ENCODE measurements at places on chromosomes 13 and 19.

DNA sequence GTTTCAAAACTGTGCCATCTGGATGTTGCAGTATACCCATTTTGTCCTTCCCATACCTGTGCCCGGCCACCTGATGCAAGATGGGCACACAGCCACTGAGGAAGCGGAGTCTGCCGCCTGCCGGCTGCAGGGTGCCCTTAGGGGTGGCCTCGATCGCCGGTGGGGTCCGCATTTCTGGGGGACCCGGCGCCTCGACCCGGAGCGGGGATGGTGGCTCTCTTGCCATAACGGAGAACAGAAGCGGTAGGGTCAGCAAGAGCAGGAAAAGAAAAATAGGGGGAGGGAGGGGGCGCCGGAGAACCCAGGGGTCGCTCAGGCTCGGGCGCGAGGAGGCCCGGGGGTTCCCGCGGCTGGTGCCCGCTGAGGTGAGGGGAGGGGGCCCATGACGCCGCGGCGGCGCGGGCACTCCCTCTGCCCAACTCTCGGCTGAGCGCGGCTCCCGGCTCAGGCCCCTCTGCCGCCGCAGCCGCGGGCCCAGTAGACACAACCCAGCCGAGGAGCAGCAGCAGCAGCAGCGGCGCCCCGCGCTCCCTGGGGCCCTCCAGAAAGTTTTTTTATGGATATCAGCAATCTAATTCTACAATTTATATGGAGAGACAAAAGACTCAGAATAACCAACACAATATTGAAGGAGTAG, 13.8 kb upstream of the CYP4F2 start:
- no peak for DNase-seq

GRCh38 chr19:1057176-1057855, 9.7 kb upstream of the ARHGAP45 start:
- no peak for DNase-seq

DNA sequence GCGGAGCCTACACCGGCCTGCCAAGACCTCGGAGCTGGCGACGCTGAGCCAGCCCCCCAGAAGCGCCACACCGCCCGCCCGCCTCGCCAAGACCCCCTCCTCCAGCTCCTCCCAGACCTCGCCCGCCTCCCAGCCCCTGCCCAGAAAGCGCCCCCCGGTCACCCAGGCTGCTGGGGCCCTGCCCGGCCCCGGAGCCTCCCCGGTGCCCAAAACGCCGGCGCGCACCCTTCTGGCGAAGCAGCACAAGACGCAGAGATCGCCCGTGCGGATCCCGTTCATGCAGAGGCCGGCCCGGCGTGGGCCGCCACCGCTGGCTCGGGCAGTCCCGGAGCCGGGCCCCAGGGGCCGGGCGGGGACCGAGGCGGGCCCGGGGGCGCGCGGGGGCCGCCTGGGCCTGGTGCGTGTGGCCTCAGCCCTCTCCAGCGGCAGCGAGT, 10.2 kb downstream of the C19orf25 start:
- DNase-seq, result no peak

- no peak for DNase-seq
Observed at GRCh38 chr13:44758630-44759383, 182.7 kb upstream of the TSC22D1 start.

GRCh38 chr13:20721454-20722357, 18.2 kb downstream of the IL17D start:
- DNase-seq, result no peak

- DNase-seq, result no peak
Observed at GRCh38 chr13:37599519-37599918, 951 bp upstream of the POSTN start.

DNA sequence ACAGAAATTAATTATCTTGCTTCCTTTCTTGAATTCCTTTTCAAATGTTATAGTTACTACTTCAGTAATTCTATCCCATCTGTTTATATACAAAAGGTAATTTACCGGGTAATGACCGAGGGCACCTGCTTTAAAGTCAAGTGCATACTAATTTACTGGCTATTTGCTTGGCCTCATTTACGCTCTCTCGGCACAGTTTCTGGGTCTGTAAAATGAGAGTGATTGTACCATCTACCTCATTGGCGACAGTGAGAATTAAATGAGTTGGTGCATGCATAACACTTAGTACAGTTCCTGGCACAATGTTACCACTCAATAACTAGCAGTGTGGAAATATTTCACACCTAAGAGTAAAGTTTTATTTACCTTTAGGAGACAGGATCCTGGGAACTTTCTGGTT, 111.6 kb downstream of the GGACT start:
- DNase-seq, result no peak

- DNase-seq, result peak; percentile 84
Observed at GRCh38 chr19:7869910-7870511, 4.2 kb downstream of the PRR36 start.

GRCh38 chr13:103143432-103143831, 77.2 kb upstream of the SLC10A2 start:
- DNase-seq, result no peak

GRCh38 chr19:19111136-19111835, 27.0 kb downstream of the TMEM161A start:
- DNase-seq, result no peak

GRCh38 chr13:113863524-113864272, at the start of gene GAS6:
GAS6 (minus strand) TSS chr13:113864076; CDS start chr13:113863920, 156 bp downstream.
- no peak for DNase-seq

- DNase-seq, result no peak
Observed at GRCh38 chr19:54661846-54662481, 821 bp upstream of the LILRB4 start.

DNA sequence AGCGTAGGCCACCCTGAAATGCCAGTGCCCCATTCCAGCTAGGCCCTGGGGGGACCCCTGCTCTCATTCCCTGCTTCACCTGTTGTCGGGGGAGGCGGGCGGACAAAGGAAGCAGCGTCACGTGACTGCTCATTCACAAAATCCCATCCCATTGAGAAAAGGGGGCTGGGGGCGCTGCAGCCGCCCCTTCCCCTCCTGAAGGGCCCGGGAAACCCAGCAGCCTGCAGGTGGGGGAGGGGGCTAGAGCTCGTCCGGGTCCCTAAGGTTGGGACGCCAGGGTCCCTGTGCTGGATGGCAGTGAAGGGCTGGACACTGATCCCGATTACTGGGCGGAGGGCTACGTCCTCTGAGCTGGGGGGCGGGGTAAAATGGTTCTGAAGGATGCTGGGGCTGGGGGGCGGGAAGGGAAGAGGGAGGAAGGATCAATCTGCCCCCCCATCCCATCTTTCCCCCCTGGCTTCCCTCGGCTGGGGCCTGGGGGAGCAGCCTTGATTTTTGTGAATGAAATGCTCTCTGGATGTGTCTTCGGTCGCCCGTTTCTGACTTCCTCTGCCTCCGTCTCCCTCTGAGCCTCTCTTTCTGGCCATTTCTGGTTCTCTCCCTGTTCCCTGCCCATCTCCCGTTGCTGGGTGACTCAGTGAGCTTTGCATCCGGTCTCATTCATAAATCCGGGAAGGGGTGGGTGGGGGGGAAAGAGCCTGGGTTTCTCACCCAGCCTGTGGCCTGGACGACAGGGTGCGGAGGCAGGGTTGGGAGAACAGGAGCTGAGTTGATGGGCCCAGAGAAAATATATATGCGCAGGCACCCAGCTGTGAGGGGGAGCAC, 816 bp downstream of the SPRED3 start:
- DNase-seq, result no peak

GRCh38 chr13:24308488-24309020, 826 bp upstream of the C1QTNF9 start:
- no peak for DNase-seq

DNA sequence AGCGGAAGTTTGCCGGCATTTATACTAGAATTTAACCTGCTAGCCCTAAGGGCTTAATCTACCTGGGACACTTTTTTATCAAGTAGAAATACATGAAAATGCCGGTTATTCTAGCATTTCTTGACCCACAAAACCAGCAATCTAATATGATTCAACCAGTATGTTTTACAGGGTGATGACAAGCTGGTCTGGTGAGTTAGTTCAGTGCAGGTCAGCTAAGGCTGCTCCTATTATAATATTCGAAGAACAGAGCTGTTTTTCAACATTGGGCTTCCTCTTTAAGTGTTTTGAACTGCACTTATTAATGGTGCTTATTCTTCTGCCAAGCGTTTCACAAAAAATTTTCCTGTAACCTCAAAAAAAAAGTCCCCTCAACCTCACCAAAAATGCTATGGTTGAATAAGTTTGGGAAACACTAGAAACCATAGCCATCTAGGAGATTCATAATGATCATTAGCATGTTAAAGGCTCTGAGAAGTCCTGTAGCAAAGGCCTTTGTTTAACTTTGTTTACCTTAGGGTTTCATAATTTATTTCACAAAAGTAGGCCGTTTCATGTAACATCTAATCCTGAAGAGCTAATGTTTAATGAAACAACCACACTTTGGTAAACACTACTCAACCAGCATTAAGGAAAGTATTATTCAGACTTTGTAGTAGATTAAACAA, 526.6 kb downstream of the KLF12 start:
- no peak for DNase-seq

GRCh38 chr13:86584301-86584700, 785.1 kb upstream of the SLITRK6 start:
- DNase-seq, result no peak

DNA sequence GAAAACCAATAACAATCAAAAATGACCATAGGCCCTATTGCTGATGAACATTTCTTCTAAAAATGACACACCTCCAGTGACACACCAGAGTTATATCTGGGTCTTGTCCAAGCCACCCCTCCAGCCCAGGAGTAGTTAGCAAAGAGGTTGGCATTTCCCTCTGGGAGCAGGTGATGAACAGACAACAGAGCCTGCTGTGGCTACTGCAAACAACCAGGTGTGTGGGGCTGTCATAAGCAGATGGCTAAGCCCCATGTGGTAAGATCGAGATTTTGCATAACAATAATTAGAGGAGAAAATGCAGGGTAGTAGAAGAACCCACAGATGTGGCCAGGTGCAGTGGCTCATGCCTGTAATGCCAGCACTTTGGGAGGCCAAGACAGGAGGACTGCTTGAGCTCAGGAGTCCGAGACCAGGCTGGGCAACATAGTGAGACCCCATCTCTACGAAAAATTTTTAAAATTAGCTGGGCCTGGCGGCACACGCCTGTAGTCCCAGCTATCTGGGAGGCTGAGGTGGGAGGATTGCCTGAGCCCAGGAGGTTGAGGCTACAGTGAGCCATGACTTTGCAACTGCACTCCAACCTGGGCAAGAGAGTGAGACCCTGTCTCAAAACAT, 5.0 kb downstream of the XRCC1 start:
- no peak for DNase-seq

DNA sequence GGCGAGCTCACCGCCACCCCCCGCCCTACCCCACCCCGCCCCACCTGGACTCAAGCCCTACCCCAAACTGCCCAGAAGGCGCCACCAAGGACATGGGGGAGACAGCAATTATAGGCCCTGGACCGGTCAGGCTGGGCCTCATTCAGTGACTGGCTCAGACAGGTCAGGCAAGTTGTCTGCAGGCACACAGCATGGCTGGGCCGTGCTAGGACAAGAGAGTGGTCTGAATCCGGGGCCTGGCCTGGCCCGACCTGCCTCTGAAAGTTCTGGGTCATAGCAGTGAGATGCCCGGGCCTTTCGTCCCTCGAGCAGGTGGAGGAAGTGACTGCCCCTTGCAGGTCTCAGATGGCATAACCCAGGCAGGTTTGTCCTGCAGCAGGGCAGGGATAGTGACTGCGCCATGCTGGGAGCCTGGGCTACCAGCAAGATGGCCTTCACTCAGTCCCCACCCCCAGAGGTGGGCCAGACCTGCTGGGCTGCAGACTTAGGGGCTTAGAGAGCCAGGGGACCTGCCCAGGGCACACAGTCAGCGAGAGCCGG, 21.0 kb downstream of the COMP start:
- DNase-seq, result no peak

GRCh38 chr19:10690341-10690781, 10.9 kb upstream of the QTRT1 start:
- no peak for DNase-seq

DNA sequence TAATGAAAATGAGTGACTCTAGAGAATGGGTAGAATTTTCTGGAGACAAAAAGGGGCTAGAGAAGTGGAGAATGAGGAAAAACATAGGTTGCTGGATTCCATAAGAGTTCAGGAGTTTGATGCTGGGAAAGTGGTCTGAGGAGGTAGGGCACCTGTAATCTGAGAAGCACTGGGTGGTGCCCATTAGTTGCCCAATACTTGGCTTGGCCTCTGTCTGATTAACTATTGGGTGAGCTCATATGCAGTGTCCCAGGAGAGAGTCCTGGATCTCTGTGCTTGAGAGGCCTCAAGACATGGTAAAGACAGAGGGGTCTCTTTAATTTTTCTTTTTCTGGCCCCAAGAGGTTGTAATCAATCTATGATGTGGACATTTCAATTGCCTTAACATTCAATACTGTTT, 390.1 kb downstream of the TDRD3 start:
- no peak for DNase-seq

- no peak for DNase-seq
Observed at GRCh38 chr19:12603714-12604113, 6.9 kb downstream of the ZNF490 start.

DNA sequence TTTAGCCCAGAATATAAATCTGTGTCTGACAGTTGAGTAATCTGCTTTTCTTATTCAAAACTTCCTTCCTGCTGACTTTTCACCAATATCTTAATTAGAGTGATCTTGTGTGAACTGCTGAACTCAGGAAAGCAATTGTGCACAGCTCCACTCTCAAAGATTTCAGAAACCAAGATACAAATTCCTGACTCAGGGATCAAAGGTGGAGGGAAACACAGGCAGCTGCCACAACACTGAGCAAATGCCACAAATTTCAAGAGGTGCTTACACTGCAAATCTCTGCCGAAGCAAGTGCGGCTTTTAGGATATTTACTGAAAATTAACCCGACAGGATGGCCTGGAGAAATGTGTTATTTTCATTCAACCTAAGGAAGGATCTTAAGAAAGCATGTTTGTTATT, 111.4 kb downstream of the STOML3 start:
- no peak for DNase-seq

DNA sequence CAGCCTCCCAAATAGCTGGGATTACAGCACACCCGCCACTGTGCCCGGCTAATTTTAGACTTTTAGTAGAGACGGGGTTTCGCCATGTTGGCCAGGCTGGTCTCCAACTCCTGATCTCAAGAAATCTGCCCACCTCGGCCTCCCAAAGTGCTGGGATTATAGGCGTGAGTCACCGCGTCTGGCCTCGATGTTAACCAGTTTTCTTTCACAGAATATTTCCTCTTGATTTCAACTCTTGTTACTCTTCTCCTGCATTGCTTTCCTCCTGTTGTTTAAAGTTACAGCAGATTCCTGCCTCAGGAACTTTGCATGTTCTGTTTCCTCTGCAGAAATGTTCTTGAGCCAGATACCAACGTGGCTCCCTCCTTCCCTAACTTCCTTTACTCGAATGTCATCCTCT, 3.7 kb upstream of the PEX11G start:
- no peak for DNase-seq
